ENCODE measurements at places on chromosomes 4 and X.

GRCh38 chr4:26267087-26267486 is 53.7 kb upstream of the RBPJ start:
- DNase-seq: no peak

DNA sequence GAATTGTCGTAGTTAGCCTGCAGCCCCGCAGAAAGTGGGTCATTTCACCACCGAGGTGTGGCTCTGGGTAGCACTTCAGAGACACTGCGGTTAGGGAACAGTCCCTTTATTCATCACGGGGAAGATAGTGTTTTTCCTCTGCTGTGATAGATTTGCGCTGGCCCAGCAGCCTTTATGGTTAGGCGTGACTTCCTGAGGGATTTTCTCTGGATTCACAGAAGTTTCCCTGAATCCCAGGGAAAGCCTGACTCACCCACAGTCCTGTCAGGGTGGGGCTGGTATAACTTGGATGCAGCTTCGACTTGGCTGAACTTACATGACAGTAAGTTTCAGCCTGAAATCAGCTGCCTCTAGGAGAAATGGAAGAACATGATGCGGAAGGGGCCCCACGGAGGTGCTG is 196.3 kb upstream of the HHIP start:
- DNase-seq: no peak

GRCh38 chrX:121456315-121456714 is 408.9 kb downstream of the GLUD2 start:
- no peak for DNase-seq

- DNase-seq: no peak
These were observed 45.2 kb downstream of the CXCL13 start for GRCh38 chr4:77650787-77651186.

Data from hematopoietic multipotent progenitor cell (in vitro differentiated cells).